ENCODE measurements at places on chromosomes 2 and 18. TPM values are rescaled to one million over a fixed set of nuclear protein-coding genes. Genes with fewer than 3 reads are reported as not detected.

DNA sequence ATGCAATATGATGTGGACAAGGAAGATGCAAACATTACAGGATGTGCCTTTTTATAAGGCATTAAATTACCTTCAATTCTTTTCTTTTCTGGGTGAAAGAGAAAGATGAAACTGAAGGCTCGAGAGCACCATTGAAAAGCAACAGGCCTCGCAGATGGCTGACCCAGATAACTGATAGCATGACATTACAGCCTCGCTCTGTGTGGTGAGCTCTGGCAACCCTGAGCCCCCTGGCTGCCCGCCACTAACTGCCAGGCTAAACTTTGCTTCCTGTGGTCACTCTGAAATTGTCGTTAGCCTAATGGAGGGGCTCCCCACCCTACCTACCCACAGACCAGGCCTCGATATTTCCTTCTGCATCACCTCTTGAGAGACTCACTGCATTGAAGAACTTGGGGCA lies 516.8 kb upstream of the FANCL start:
- H3K4me1 ChIP-seq = no peaks in the 10 kb centered on the region
- DNase-seq = no peak
- no peak overlapping the region for H3K4me3 ChIP-seq
- H3K27ac ChIP-seq = no peak overlapping the region

DNA sequence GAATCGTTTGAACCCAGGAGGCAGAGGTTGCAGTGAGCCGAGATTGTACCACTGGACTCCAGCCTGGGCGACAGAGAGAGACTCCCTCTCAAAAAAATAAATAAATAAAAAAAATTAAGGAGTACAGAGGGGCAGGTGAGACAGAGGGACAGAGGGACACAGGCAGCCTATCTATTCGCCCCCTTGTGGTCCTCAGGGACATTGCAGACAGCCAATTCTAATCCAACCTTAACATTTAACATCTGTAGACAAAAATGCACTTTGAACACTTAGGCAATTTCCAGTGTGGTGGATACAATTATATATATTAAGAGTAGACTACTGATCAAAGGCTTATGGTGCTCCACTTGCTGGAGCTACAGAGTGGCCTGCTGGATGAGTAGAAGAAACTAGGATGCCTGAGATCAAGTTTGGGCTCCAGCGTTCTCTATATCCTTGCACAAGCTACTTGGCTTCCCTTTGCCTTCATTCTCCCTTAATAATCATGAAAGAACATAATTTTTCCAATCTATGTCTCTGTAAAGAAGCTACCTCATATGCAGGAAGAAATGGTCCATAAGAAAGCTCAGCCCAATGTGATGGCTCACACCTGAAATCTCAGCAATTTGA lies 8.2 kb upstream of the SMARCAL1 start:
- no peaks in the 10 kb centered on the region for H3K4me1 ChIP-seq
- no peak overlapping the region for H3K27ac ChIP-seq
- no peak overlapping the region for H3K4me3 ChIP-seq
- H3K36me3 ChIP-seq = no peaks in the 10 kb centered on the region

DNA sequence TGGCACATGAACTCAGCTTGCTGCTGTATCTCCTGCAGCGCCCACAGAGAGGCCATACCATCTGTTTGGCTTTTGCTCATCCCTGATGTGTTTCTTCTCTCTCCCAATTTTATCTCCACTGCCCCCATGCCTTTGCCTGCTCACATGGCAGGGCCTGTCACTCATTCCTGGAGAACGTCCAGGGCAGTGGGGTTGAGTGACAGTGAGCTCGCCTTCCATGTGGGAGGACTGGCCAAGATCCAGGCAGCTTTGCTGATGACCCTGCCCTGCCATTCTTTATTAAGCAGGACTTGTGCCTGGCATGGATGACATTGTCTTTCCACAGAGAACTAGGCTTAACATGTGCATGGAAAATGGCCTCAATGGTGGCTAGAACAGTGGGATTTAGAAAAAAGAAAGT lies 230.5 kb upstream of the THSD7B start:
- no peaks in the 10 kb centered on the region for H3K4me1 ChIP-seq
- H3K36me3 ChIP-seq = no peaks in the 10 kb centered on the region
- H3K4me3 ChIP-seq = no peak overlapping the region
- no peak overlapping the region for H3K27ac ChIP-seq
- H3K27me3 ChIP-seq = no peaks in the 10 kb centered on the region
- no peak for DNase-seq

- H3K4me3 ChIP-seq = no peak overlapping the region
- no peak overlapping the region for H3K27ac ChIP-seq
- no peaks in the 10 kb centered on the region for H3K27me3 ChIP-seq
Observed at GRCh38 chr2:48482313-48482712, 47.6 kb upstream of the STON1 start.

DNA sequence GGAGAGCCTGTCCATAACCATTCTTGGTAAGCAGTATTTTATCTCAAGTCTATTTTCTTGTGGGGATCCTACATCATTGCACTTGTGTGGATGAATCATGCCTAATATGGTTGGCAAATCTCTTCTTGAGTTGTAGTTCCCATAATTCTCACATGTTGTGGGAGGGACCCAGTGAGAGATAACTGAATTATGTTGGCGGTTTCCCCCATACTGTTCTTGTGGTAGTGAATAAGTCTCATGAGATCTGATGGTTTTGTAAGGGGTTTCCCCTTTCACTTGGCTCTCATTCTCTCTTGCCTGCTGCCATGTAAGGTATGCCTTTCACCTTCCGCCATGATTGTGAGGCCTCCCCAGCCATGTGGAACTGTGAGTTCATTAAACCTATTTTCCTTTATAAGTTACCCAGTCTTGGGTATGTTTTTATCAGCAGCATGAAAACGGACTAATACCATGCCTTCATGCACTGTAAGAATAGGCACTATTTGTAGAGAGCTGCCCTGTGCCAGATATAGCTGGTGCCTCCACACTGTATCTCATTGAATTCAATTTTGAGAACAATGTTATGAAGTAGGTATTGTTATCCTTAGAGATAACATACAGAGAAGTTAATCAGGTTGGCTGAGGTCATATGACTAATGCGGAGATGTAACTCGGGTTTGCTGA lies 148.3 kb downstream of the PLCL1 start:
- H3K27me3 ChIP-seq = no peaks in the 10 kb centered on the region
- DNase-seq = no peak
- no peak overlapping the region for H3K27ac ChIP-seq
- H3K36me3 ChIP-seq = no peaks in the 10 kb centered on the region
- no peaks in the 10 kb centered on the region for H3K4me1 ChIP-seq

Gene RSAD2
- total RNA-seq = not detected

DNA sequence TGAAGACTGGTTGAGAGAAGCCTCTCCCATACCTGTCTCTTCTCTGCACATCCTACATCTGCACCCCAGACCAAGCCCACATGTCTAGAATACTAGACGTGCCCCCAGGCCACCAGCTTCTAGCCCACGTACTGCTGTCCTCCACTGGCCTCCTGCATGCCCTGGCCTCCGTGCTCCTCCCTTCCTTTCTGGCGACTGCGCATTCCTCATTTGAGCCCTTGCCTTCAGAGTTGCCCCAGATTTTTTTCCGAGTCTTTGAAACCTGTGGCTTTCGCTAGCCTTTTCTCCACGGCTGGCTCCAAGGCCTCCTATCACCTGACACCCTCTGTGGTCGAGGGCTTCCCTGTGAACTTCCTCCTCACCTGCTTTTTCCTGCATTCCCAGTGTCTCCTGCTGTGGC lies 11.2 kb downstream of the RNF144A start:
- H3K36me3 ChIP-seq = no peaks in the 10 kb centered on the region
- no peaks in the 10 kb centered on the region for H3K4me1 ChIP-seq
- H3K27me3 ChIP-seq = no peaks in the 10 kb centered on the region
